ENCODE measurements at places on chromosomes 2 and 18. TPM values are rescaled to one million over a fixed set of nuclear protein-coding genes. Genes with fewer than 3 reads are reported as not detected.

DNA sequence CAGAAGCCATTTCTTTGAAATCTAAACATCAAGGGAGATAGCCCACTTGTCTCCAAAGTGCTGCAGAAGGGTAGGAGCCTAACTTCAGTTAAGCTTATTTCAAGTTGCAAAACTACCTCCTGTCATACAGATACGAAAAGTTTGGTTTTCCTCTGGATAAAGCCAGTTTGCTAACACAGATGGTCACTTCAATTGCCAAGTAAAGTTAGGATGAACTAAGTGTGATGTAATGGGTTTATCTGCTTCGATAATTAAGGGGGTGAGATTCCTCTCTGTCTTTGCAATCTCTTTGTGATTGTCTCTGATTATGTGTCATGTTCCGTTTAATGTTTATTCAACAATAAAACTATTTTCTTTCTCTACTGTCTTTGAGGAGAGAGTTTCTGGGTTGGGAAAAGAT is 156.4 kb downstream of the SLC39A10 start:
- DNase-seq = no peak

DNA sequence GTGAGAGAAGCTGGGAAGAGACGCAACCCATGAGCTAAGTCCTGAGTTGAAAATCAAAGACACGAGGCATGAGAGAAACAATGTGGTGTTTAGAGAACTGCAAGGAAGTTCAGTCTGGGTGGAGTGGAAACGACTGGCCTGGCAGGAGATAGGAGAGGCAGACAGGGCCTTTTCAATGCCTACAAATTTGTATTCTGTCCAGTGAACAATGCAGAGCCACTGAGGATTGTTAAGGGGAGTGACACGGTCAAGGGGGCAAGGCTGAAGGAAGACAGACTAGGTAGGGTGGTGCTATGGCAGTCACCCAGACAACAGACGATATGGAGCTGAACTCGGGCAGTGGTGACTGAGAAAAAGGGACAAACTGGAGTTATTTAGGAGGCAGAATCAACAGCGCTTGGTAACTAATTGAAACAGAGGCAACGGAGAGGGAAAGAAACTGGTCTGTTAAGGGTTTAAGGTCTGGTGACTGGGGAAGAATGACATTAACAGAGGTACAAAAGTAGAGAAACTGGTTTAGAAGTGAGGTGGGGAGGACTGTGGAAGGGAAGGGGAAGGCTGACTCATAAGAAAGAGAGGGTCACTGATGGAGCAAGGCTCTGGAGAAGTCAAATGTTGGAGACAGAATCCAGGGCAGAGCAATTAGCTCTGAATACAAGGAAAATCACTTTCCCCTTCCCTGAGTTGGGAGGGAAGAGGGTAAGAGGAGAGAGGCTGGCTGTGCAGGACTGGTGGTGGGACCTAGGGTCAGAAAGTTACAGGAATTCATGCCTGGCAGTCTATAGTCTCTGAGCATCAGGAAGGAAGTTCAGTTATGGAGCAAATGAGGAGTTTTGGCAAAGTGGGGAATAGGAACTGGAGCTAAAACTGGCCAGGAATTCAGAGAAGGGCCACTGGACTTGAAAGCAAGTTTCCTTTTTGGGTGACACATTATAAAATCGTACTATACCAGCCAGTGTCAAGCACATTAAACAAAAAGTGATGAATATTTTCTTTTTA is 63.4 kb upstream of the CHRNA1 start:
- DNase-seq = no peak

The RMND5A gene
- total RNA-seq = 37.3 TPM

The NAB1 gene
- 21.9 TPM for total RNA-seq

The GNLY gene
- total RNA-seq = 72.9 TPM

Measured in activated CD4-positive, alpha-beta T cell treated with anti-CD3 and anti-CD28 coated beads, Interleukin-2, amount 10 ng/mL, durations not matched to agents 7 days and 5 days (primary cell).